Bronchial smooth muscle cell (primary cell): ENCODE measurements at places on chromosomes 3 and 15. TPM values are rescaled to one million over a fixed set of nuclear protein-coding genes. Genes with fewer than 3 reads are reported as not detected.

The TCF12 gene
- 67.2 and 95.4 TPM in 2 replicates for total RNA-seq

The SLC9A9 gene
- total RNA-seq: 37.0 and 65.9 TPM in 2 replicates

The DGKG gene
- total RNA-seq: 2.5 TPM in 1 of 2 replicates, not detected in the other

The OIP5 gene
- total RNA-seq: 0.17 and 1.3 TPM in 2 replicates

The SEMA3F gene
- 2.1 and 4.7 TPM in 2 replicates for total RNA-seq

The GUCA1C gene
- not detected in 2 replicates for total RNA-seq

The AP3B2 gene
- 0.79 and 1.0 TPM in 2 replicates for total RNA-seq

The EXD1 gene
- under 0.01 TPM in 1 of 2 replicates, not detected in the other for total RNA-seq

The RGMA gene
- 1.1 and 1.9 TPM in 2 replicates for total RNA-seq

The CLCN2 gene
- total RNA-seq: 3.5 and 4.6 TPM in 2 replicates

The FETUB gene
- not detected in 2 replicates for total RNA-seq

The IL12A gene
- total RNA-seq: 0.17 and 0.63 TPM in 2 replicates

The NBEAL2 gene
- 1.5 and 1.7 TPM in 2 replicates for total RNA-seq

The ZNF662 gene
- total RNA-seq: 1.3 and 2.0 TPM in 2 replicates

The LMAN1L gene
- total RNA-seq: not detected in 2 replicates

The ACOX2 gene
- total RNA-seq: 28.2 and 30.4 TPM in 2 replicates

The NAALADL2 gene
- total RNA-seq: 7.4 and 9.5 TPM in 2 replicates

The ZNF619 gene
- total RNA-seq: 5.0 and 5.8 TPM in 2 replicates

The VGLL4 gene
- total RNA-seq: 35.5 and 39.2 TPM in 2 replicates

The SPATA12 gene
- under 0.01 TPM in 1 of 2 replicates, not detected in the other for total RNA-seq

The CLDN11 gene
- 94.1 and 632 TPM in 2 replicates for total RNA-seq

The CCDC9B gene
- total RNA-seq: 6.0 and 18.8 TPM in 2 replicates

The MST1R gene
- total RNA-seq: 0.32 and 0.86 TPM in 2 replicates

The KLHL6 gene
- total RNA-seq: under 0.01 TPM in 1 of 2 replicates, not detected in the other

The CCR1 gene
- total RNA-seq: 0.63 and 1.5 TPM in 2 replicates

The MFAP1 gene
- 32.0 and 33.7 TPM in 2 replicates for total RNA-seq

The IDH2 gene
- 24.0 and 37.2 TPM in 2 replicates for total RNA-seq

The RBPMS2 gene
- 0.09 TPM in 1 of 2 replicates, not detected in the other for total RNA-seq

The CLDN18 gene
- not detected in 2 replicates for total RNA-seq

The CCDC54 gene
- not detected in 2 replicates for total RNA-seq

The CSPG5 gene
- 0.09 and 0.16 TPM in 2 replicates for total RNA-seq

The LSAMP gene
- 10.7 and 15.8 TPM in 2 replicates for total RNA-seq

The UROC1 gene
- total RNA-seq: not detected in 2 replicates

The MYRIP gene
- 0.09 and 0.16 TPM in 2 replicates for total RNA-seq

The DUOX2 gene
- under 0.01 TPM in 2 replicates for total RNA-seq

The ARGFX gene
- total RNA-seq: not detected in 2 replicates

The B3GNT5 gene
- total RNA-seq: 4.9 and 7.3 TPM in 2 replicates

The MAP2K5 gene
- 6.0 and 6.9 TPM in 2 replicates for total RNA-seq

The GPR87 gene
- 0.16 TPM in 1 of 2 replicates, not detected in the other for total RNA-seq

The KBTBD13 gene
- total RNA-seq: not detected in 2 replicates

The RETNLB gene
- total RNA-seq: not detected in 2 replicates

The THRB gene
- 0.09 and 0.79 TPM in 2 replicates for total RNA-seq

The ACTC1 gene
- total RNA-seq: 0.16 TPM in 1 of 2 replicates, not detected in the other

The BFSP2 gene
- total RNA-seq: not detected in 2 replicates

The MESP2 gene
- total RNA-seq: 0.52 and 1.9 TPM in 2 replicates
